Heart left ventricle (tissue), 16 donors: ENCODE measurements at places on chromosomes 2 and 18. TPM values are rescaled to one million over a fixed set of nuclear protein-coding genes. Genes with fewer than 3 reads are reported as not detected.

GRCh38 chr18:60910534-60910933 is 422.7 kb upstream of the CDH20 start:
- DNase-seq = no peak

GRCh38 chr2:165634855-165635254 is 159.2 kb downstream of the GALNT3 start:
- DNase-seq = peak; percentile 68

DNA sequence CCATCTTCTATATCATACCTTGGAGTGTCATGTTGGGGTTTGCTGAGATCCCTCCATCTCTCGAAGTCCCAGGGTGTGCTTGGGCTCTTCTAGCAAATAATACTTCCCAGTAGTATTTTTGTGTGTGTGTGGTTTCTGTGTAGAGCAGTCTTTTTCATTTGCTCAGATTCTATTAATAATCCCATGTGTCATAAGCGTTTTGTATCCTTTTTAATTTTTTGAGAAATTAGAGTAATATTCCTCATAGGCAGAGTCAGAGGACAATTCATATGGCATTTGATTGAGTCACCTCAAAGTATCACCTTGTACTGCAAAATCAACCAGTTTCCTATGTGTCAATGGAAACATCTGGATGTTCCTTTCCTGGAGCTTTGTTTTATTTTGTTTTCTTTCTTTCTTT is 37.4 kb upstream of the PPP1R1C start:
- no peak for DNase-seq

DNA sequence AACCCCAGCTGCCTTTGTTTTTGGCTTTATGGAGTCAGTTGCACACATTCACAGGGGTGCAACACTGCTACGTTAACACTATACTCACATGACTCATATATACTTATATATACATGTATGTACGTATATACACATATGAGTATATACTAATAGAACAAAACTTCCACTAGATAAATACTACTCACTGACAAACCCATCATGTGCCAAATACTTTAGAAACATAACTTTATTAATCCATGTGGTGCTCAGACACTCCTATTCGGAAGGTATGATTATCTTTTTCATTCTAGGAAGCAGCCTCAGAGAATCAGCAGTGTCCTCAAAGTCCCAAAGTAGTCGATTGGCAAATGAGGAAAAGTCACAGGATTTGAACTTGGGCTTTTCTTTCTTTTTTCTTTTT is 7.9 kb downstream of the PMAIP1 start:
- no peak for DNase-seq

Gene FBXO36
- 0.23 TPM for polyA plus RNA-seq

DNA sequence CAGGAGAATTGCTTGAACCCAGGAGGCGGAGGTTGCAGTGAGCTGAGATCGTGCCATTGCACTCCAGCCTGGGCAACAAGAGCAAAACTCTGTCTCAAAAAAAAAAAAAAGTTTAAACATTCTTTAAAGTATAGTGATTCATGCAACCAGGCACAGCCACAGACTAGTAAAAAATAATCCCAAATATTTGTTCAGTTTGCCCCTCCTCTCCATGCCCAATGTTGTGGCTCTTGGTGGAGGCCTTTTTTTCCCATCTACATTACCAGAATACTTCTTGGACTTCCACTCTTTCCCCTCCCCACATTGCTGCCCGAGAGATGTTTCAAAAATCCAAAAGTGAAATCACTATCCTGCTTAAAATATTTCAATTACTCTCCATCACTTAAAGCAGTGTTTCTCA is 5.1 kb upstream of the MALT1 start:
- DNase-seq = no peak

Gene ANO7
- polyA plus RNA-seq = 0.69 TPM

DNA sequence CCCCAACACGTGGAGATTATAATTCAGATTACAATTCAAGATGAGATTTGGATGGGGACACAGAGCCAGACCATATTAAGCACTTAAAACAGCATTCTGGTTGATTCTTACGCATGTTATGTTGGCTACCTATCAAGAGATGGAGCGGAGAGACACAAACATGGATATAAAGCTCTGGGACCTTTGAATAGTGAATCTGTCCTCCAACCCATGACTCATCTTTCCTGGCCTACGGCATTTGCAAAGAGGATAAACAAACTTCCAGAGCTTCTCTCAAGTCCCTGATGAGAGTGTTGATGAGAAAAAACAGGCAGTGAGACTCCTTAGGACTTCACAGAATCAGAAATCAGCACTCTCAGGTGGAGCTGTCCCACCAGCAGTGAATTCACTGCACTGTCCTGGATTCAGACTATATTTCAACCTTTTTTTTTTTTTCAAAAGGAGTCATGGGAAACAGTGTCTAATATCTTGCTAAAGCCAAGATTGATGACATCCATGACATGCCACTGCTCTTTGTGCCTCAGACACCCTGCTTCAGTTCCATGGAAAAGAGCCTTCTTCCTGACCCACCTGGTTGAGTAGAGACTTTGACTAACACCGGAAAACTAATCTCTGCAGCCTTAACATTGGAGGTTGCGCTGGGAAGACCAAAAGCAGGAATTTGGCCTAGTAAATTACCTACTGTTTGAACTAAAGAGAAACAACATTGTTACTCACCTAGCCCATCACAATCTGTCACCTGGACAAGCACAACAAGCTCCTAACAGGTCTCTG is 62.1 kb upstream of the NPAS2 start:
- DNase-seq = no peak

- no peak for DNase-seq
Observed at GRCh38 chr18:13382366-13382953, 163.9 kb downstream of the LDLRAD4 start.

- no peak for DNase-seq
Observed at GRCh38 chr2:15729001-15729400, 137.3 kb downstream of the DDX1 start.

DNA sequence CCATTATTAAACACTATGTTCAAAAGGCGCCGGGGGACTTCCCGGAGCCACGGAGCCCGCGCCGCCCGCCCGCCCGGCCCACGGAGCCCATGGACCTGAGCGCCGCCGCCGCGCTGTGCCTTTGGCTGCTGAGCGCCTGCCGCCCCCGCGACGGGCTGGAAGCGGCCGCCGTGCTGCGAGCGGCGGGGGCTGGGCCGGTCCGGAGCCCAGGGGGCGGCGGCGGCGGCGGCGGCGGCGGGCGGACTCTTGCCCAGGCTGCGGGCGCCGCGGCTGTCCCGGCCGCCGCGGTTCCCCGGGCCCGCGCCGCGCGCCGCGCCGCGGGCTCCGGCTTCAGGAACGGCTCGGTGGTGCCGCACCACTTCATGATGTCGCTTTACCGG is 197 bp downstream of the GDF7 start:
- no peak for DNase-seq

Gene IL36RN
- polyA plus RNA-seq = not detected

Gene CIB4
- not detected for polyA plus RNA-seq

Gene CCL20
- 1.1 TPM for polyA plus RNA-seq

DNA sequence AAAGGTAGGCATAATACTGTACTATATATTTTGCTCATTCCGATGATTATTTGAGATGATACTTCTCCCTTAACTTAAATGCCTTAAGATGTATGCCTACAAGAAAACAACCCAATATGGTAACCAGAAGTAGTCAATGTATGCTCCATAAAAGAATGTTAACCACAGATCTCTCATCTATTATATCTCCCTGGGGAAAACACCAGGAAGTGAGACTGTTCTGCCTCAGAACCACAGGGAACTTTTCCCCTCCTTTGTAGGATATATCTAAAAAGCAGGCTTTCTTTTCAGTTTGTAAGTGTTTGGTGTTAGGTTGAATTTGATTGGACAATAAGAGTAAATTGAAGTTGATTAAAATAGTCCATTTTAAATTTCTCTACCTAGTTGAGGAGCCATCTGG is 1160.5 kb upstream of the NXPH2 start:
- no peak for DNase-seq

Gene FZD7
- polyA plus RNA-seq = 8.8 TPM

DNA sequence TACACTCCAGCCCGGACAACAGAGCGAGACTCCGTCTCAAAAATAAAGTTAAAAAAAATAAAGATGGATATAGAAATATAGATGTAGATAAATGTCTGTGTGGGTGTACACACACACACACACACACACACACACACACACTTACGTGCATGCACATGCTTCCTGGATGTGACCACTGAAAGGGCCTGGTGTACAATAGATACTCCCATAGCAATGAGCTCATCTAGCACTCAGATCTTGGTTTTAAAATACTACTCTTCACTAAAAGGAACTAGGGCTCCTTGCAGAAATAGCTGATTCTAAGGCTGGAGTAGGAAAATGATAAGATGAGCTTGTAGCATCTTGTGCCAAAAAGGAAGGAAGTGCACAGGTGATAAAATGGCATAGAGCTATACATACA is 39.1 kb downstream of the ROCK2 start:
- no peak for DNase-seq

DNA sequence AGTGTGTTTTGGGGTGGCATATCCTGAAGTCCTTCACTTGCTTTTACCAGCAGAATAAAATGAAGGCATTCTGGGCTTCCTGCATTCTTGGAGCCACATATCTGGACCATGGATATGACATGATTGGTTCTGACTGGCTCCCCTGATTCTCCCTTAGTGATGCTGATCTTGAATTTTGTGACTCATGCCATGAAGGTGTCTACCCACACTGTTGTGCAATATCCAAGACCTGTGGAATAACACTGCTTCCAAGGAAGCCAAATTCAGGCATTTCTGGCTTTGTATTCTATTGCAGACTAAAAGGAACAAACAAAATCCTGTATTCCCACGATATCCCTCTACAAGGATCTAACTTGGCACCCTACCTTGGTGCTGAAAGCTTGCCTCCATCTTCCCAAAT is 125.8 kb downstream of the LYPD6B start:
- DNase-seq = no peak

DNA sequence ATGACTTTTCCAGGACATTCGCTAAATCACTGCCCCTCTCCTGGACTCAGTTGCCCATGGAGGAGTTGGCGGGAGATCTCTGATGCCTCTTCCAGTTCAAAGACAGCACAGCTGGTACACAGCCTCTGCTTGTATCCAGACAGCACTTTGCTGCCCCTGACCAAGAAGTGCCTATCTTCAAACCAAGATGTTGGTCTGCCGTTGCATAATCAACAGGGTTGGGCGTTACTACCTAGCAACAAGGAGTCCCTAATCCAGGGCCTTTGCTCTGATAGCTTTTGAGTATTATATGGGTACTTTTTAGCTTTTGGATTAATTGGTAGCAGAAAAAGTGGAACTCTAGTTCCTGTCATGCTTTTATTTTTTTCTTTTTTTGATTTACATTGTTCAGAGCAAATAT is 166.6 kb downstream of the FAM210A start:
- no peak for DNase-seq

DNA sequence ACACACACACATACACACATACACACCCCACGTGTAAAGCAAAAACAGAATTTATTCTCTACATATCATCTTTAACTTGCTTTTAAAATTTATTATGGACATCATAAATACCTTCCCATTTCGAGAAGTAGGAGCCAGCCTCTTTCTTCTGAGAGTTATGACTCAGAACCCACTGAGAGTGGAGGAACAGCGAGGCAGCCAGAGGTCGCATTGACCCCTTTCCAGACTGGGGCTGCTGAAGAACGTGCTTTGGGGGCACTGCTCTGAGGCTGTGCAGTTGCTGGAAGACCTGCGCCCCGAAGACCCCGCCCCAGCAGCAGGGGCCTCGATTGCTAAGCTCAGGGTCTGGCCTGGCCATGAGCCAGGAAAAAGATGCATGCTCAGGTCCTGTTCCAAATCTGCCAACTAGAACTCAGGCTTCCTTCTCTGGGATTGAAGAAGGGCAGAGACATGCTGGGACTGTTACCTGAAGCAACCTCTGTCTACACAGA is 133.8 kb upstream of the TWIST2 start:
- no peak for DNase-seq

DNA sequence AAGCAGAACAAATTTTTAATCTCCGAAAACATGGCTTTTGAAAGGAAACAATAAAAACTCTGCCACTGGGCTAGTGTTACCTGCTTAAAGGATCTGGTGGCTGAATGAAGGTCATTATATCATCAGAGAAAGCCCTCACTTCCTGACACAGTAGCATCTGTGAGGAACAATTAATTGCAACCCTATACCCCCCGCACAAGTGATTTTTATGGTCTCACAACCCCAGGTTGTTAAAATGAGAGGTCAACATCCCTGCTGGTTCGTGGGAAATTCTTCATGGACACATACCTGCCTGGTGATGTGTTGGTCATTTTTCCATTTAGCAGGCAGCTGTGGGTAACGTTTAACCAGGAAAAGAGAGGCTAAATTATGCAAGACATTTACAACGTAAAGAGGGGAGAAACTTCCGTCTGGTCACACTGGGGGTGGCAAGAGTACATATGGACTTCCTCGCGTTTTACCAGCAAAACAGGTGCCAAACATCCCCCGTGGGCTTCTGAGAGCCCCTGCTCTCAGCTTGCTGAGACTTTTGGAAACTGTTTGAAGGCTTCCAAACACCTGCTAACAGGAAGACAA is 29.2 kb downstream of the NIFK start:
- no peak for DNase-seq

DNA sequence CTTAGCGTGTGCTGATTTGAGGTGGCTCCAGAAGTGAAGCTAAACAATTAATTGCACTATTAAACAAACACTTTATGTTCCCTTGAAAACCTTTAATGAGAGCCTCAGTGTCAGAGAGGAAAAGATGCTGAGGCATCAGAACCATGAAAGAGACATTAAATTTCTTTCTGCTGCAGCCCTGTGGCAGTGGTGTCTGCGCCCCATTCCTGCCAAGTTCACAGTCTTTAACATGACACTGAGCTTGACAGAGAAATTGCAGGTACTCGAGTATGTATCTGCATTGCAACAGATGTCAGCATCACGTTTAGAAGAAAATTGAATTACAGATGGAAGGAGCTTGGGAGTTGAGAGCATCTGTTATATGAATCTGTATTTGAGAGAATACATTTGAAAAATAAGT is 111.3 kb upstream of the CREB1 start:
- DNase-seq = no peak

Gene GTF2A1L
- polyA plus RNA-seq = not detected

DNA sequence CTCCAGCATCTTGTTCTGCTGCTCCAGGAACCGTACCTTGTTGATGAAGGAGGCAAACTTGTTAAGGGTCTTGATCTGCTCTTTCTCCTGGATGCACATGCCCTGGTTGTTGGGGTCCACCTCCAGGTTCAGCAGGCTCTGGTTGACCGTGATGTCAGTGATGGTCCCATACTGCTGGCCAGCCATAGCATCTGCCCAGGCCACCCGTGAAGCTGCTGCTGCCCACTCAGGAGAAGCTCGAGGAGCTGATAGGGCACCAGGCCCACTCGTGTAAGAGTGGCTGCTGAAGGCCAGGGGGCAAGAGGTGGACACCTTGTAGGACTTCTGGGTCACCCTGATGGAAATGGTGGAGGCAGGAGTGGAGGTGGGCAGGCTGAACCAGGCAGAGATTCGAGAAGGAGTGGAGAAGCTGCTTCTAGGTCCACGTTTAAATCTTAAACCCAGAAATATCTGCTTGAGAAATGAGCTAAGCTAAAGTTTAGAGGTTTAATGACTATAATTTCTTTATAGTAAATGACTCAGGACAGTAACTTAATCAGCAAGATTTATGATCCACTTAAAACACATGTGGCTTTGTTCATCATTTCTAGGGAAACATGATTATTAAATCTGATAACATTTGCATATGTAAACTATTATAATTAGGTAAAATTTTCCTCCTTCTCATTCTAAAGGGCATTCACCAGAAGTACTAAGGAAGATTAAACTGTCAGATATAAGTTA is 358.7 kb upstream of the SETBP1 start:
- DNase-seq = no peak
